Left ventricle myocardium inferior (tissue), 1 donor: ENCODE measurements at places on chromosomes 2 and 18. TPM values are rescaled to one million over a fixed set of nuclear protein-coding genes. Genes with fewer than 3 reads are reported as not detected.

GRCh38 chr18:10313016-10313342 is 141.5 kb upstream of the APCDD1 start:
- no peak for DNase-seq

GRCh38 chr18:23258566-23259469 is 123.5 kb downstream of the CABLES1 start:
- no peak for DNase-seq

GRCh38 chr2:105977212-105977611 is 216.9 kb downstream of the UXS1 start:
- no peak for DNase-seq

DNA sequence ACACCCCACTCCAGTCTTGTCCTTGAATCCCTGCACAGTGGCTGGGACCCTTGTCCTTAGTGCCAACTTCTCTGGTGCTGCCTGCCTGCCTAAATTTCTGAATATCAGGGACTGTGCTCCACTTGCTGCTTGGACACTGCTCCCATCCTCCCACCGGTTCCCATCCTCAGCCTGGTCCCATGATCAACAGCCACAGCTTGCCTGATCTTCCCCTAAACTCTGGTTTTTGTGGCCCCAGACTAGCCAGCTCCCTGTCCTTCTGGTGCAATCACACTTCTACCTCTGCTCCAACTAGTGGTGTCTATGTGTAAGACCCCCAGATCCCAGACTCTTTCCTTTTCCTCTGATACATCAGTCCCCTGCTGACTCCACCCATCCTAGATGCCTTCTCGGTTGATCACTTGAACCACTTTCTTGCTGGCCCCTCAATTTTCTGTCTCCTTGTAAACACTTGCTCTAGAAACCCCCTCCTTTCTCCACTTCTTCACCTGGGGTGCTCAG is 37.2 kb upstream of the POLE4 start:
- no peak for DNase-seq

DNA sequence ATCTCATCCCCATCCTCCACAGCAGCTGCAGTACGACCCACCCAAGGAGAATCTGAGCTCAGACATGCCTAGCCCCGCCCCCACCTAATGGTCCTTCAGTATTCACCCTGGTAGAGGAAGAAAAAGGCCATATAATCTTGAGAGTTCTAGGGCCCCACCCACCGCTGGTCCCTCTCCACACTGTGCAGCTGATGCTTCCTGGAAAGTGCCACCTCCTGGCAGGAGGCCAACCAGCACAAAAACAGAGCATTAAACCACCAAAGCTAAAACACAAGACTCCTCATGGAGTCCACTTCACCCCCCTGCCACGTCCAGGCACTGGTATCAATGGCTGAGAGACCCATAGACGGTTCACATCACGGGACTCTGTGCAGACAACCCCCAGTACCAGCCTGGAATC is 40.7 kb downstream of the MC4R start:
- DNase-seq: no peak

DNA sequence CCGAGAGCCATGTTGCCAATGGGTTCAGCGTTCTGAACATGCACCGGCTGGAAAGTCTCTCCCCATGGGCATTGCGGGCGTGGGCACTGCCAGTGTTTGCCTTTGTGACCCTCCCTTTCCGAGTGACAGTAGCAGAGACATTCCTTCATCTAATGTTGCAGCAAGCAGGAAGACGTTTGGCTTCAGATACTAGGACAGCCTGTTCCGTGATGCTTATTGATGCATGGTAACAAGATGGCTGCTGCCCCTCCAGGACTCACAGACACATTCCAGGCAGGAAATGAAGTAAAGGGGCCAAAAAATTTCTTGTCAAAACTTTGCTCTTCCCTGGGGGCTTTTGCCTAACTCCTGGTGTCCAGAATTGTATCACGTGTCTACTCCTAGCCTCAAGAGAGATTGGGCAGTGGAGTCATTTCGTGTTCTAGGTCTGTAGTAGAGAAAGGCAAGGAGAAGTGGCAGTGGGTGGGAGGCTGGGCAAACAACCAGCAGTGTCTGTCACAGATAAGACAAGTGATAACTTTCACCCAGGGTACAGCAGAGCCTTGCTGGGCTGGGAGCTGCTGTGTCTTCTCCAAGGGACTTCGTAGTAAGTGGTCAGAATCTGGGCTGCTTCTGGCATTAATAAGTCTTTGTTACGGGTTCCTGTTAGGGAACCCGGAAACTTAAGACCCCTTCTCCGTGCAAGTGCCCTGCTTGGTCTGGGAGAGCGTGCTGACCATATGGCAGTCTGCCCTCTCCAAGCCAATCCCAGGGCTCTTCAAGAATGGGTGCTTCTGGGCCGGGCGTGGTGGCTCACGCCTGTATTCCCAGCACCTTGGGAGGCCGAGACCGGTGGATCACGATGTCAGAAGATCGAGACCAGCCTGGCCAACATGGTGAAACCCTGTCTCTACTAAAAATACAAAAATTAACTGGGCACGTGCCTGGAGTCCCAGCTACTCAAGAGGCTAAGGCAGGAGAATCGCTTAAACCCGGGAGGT is 93.5 kb downstream of the TFCP2L1 start:
- DNase-seq: no peak

GRCh38 chr2:136254681-136255080 is 136.7 kb upstream of the CXCR4 start:
- DNase-seq: no peak

GRCh38 chr18:34978953-34979608 is 62.1 kb upstream of the MAPRE2 start:
- DNase-seq: peak; percentile 34

CNGA3 gene
- total RNA-seq: not detected

DSC1 gene
- 7.5 TPM for total RNA-seq

- no peak for DNase-seq
These were observed 77.0 kb upstream of the LGALSL start for GRCh38 chr2:64376926-64377325.

- no peak for DNase-seq
These were observed 471.8 kb upstream of the CHST9 start for GRCh38 chr18:27656905-27657304.

DNA sequence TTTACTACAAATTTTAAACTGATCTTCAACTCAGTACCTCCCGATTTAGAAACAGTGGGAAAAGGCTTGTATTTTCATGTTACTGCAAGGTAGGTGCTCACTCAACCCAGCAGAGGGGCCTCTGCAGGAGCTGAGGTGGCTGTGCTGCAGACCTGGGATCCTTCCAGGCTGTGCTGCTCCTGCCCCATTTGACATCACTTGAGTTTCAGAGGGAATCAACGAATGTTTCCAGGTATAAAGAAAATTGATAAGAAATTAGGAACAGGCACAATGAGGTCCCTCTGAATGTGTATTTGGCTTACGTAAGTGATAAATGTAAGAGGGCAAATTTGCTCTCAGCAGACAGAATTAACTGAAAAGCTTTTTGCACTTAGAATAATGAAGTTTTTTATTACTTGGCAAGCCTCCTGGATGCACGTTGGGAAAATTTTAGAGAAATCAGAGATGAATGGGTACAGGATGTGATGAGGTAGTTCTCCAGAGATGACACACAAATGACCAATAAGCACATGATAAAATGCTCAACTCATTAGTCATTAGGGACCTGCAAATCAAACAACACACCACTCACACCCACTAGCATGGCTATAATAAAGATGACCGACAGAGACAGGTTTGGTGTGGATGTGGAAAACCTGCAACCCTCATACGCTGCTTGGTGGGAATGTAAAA is 114.0 kb downstream of the NOL10 start:
- DNase-seq: no peak

GRCh38 chr2:12080360-12080759 is 333.9 kb downstream of the LPIN1 start:
- no peak for DNase-seq

DNA sequence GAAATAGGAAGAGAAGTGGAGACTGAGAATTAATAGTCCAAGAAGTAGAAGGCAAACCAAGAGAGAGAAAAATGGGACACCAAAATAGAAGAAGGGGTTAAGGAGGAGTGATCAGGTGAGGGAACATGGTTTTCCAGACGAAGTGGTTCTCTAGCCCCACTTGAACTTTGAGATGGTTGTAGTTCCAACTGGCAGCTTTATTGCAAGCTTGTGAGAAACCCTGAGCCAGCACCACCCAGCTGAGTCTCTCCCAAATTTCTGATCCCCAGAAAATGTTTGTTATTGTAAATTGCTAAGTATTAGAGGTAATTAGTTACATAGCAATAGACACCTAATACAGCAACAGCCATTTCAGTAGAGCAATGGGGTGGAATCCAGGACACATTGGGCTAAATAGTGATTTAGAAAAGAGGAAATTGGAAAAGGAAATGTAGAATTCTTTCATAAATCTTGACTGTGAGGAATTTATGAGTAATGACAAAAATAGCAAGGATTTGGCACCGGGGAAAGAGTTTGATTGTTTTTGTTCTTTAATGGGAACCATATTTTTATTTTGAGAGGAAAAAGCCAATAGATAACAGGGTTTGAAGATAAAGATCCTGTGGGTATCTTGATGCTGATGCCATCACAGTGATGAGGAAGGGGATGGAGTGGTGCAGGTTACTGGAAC is 62.1 kb upstream of the XDH start:
- DNase-seq: no peak

GRCh38 chr2:237449193-237449881 is 35.4 kb upstream of the COL6A3 start:
- peak; percentile 72 for DNase-seq

OTX1 gene
- total RNA-seq: not detected

- DNase-seq: peak; percentile 28
These were observed 1.3 kb downstream of the EML6 start for GRCh38 chr2:54724560-54725342.

CRYBA2 gene
- not detected for total RNA-seq

GRCh38 chr2:148832637-148833036 is 42.4 kb upstream of the KIF5C start:
- DNase-seq: no peak

RGPD3 gene
- total RNA-seq: not detected

DNA sequence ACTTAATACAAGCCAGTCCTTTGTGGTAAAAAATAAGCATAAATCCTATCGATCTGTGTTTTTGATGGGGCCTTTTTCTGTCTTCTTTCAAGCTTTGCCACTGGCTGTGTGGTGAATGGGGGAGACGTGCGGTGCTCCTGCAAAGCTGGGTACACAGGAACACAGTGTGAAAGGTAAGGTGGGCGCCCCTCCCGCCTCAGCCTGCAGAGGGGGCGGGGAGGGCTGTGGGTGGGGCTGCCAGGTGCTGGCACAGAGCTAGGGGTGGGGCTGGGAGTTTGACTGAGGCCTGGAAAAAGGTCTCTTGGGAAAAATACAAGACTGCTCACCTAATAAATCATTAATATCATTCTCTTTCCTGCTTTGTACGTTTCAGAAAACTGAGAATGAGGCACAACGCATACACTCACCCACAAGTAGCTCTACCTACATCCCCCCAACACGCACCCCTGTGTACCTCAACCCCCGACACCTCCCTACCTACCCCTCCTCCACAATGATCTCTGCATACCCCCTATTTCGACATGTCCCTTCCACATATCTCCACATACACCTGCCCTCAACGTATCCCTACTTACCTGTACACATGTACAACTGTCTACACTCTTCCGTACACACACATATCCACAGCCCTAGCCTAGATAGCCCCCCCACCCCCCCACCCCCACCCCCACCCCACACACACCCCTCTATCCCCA is 129.7 kb upstream of the TTC39C start:
- DNase-seq: no peak

DNA sequence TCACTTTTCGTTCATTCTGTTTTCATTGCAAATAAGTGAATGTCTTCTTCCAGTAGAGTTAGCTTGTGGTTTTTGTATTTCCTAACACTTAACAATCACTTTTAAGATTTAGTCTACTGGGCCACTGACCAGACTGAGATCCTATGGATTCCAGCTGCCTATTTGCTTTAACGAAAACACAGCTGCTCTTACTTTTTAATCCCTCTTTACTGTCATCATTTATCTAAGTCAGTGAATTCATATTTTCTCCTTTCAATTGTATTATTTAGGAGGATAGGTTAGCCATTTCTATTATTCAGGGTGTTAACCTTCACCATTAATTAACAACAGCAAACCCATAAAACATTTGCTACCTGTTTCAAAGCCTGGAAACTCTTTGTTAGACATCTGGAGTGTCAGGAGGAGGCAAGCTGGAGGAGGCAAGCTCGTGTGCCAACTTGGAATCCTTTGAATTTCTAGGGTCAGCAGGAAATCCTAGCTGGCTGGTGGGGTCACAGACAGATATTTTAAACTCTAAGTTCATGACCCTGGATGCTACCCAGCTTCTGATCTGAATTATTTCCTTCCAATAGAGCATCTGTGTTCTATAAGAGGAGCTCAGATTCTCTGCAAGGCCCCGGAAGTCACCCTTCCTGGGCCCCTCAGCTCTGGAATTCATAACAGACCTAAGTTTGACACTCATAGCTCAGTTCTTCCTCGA is 385.3 kb downstream of the RBM43 start:
- no peak for DNase-seq

GRCh38 chr2:158782136-158782535 is 13.0 kb upstream of the DAPL1 start:
- DNase-seq: no peak

DNA sequence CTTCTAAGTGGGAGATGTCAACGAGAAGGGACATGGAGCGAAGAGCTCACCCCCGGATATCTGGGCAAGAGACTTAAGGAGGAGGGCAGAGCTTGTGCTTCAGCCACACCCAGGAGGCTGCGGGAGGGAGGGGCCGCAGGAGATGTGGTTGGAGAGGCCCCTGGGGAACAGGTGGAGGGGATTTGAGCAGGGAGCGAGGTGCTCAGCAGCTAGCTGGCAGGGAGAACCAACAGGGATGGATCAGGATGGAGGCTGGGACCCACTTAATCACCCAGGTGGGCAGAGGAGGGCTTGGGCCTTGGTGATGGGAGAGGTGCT is 78.3 kb downstream of the MBP start:
- DNase-seq: no peak

GRCh38 chr2:196959734-196960338 is 33.3 kb upstream of the PGAP1 start:
- DNase-seq: no peak

DNA sequence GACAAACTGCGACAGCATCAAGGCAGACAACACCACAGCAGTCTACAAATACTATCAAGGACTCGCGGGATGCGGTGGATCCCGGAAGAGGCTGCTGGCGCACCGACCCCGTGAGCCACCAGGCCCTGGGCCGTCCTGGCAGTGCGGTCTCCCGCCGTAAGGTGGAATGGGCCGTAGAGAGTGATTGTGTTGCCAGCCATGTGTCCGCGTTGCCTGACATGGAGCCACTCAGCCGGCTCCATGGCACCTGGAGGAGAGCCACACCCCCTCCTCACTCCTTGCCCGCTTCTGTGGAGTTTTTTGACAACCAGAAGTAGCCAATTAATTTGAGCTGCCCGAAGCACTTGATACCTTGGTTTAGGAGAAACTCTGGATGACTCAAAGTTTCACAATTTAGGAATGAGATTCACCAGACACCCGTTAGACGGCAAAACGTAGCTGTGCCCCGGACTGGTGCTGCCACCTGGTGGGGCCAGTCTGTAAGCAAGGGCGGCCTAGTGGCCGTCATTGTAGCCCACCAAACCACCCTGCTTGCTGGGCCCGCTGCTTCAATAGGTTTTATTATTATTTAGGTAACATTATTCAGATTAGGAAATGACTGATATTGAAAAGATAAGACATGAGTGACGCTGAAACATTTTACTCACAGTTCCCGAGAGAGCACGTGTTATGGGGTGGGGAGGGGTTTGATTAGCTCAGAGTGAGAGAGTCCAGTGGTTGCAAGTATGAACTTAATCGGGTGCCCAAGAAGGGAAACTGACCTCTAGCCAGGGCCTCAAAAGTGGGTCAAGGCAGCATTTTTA is 10.2 kb upstream of the IMP4 start:
- peak; percentile 71 for DNase-seq

RAB6C gene
- total RNA-seq: 0.16 TPM

FAM110C gene
- 3.3 TPM for total RNA-seq

GRCh38 chr2:241908686-241909420 is 39.3 kb downstream of the RTP5 start:
- no peak for DNase-seq

RAX gene
- not detected for total RNA-seq
